ENCODE measurements at places on chromosomes 5 and 9.

DNA sequence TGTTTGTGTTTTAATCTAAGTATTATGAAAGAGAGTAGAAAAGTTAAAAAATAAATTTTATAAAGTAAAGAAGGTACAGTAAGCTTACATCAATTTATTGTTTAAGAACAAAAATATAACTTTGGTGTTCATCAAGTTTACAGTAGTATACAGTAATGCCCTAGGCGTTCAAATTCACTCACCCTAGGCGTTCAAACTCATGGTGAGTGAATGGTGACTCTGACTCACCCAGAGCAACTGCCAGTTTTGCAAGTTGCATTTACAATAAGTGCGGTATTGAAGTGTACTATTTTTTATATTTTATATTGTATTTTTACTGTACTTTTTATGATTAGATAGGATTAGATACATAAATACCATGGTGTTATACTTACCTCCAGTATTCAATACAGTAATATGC lies 421.3 kb downstream of the CDH12 start:
- no peak for DNase-seq

GRCh38 chr5:52375969-52376368 lies 411.7 kb upstream of the ITGA1 start:
- DNase-seq: no peak

DNA sequence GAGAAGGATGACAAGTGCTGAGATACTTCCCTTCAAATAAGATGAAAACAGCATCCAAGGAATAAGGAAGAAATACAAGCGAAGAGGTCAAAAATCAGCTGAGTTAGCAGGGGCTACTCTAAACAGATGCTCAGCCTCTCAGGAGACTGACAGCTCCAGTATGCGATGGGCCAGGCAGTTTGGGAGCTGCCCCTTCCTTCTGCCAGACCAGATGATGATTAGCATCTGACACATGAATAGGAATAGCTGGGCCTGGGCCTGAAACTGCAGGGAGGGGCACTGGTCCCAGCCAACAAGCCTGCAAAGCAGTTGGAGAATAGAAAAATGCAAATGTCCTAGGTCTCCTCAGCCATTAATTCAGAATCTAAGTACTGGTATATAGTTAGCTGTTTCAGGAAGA lies 13.1 kb upstream of the MAP3K1 start:
- DNase-seq: no peak

DNA sequence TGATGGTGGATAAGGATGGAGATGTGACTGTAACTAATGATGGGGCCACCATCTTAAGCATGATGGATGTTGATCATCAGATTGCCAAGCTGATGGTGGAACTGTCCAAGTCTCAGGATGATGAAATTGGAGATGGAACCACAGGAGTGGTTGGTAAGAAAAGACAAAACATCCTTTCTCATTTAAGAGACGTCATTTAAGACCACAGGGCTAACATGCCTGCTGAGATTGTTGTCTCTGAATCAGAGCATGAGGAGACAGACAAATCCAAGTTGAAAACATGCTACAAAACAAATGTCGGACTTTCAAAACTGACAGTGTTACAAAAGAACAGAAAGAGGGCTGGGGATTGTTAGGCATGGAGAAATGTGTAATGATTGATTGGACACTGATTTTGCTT lies 4.6 kb downstream of the CCT5 start:
- DNase-seq: no peak

DNA sequence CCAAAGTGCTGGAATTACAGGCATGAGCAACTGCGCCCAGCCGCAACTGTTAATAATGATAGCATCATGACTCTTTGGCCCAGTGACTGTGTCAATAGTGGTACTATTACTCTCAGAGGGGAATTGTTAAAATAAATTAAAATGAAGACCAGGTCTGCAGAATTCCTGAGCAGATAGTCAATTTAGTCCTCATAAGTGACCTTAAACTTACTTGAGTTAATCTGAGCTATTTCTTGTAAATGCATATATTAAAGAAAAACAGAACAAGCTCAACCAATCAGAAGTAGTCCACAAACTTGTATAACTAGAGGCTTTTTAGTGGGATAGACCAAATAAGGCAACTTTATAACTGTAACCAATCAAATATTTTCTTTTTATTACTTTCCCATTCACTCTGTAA lies 1.7 kb upstream of the RECK start:
- no peak for DNase-seq

Data from NCI-H187 (cell line).